ENCODE measurements at places on chromosomes 5 and 9. TPM values are rescaled to one million over a fixed set of nuclear protein-coding genes. Genes with fewer than 3 reads are reported as not detected.

The LYRM7 gene
- total RNA-seq: 28.5 TPM

The IL9 gene
- not detected for total RNA-seq

The NR3C1 gene
- total RNA-seq: 54.0 TPM

The IL5 gene
- not detected for total RNA-seq

The AQP3 gene
- total RNA-seq: 2.3 TPM

DNA sequence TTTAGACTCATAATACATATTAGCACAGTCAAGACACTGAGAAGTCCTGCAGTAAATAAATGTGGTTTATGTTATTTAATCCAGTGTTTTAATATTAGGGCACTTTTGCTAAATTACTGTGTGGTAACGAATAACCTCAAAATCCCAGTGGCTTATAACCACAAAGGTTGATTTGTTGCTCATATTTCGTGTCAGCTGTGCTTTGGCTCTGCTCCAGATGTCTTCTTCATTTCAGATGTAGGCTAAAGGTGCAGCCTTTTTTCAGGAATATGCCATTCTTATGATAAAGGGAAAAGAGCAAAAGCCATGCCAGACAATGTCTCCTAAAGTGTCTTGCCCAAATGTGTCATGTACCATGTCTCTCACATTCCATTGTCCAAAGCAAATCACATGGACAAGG lies 144.8 kb downstream of the BRINP1 start:
- DNase-seq: no peak
- no peaks in the 10 kb centered on the region for H3K4me1 ChIP-seq
- no peak overlapping the region for H3K4me3 ChIP-seq
- no peak overlapping the region for H3K27ac ChIP-seq
- no peaks in the 10 kb centered on the region for H3K36me3 ChIP-seq
- no peaks in the 10 kb centered on the region for H3K27me3 ChIP-seq

DNA sequence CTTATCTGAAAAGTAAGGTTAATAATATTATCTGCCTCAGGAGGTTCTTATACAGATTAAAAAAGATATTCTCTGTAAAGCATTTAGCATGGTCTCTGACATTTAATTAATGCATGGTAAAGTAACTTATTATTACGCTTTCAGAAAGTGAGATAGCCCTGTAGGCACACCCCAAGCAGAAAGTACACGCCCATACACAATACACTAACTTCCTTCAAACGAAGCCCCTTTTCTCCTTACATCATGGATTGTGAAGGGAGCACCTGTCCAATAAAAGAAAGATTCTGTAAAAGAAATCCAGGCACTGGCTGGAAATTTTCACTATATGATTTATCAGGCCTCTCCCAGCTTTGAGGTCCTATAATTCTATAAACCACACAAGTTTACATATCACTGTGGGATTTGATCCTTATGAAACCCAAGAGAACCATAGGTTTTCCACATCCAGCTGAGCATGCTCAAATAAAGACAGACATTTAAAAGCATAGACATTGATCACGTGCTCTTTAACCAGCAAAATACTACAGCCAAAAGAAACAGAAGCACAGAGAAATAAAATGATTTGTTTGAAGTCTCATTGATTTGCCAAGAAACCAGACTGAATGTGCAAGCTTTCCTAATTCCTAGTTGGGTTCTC lies 14.1 kb upstream of the NR3C1 start:
- H3K27me3 ChIP-seq: no peaks in the 10 kb centered on the region
- DNase-seq: no peak
- no peak overlapping the region for H3K4me3 ChIP-seq

DNA sequence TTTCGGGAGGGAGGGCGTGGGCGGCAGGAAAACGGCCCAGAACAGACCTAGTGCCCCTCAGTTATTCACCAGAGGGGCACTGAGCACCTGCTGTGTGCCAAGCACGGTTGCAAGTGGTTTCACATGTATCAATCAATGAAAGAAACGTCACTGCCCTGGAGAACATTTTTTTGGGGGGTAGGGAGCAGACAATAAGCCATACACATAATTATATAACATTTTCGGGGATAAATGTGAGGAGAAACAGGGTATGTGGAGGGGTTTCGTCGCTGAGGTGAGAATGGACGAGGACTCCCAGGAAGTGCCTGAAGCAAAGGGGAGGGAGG lies 444 bp upstream of the ZNF354A start:
- H3K27ac ChIP-seq: peak overlapping the region; percentile 48
- H3K27me3 ChIP-seq: no peaks in the 10 kb centered on the region
